ENCODE measurements at places on chromosomes 16 and 17. TPM values are rescaled to one million over a fixed set of nuclear protein-coding genes. Genes with fewer than 3 reads are reported as not detected.

The ADAD2 gene
- total RNA-seq, result 1.5 TPM

The KRTAP2-3 gene
- not detected for total RNA-seq

The CCL22 gene
- 12.4 TPM for total RNA-seq

The TNFRSF13B gene
- 0.52 TPM for total RNA-seq

The DNAAF8 gene
- 0.10 TPM for total RNA-seq

The IRF8 gene
- total RNA-seq, result 234 TPM

DNA sequence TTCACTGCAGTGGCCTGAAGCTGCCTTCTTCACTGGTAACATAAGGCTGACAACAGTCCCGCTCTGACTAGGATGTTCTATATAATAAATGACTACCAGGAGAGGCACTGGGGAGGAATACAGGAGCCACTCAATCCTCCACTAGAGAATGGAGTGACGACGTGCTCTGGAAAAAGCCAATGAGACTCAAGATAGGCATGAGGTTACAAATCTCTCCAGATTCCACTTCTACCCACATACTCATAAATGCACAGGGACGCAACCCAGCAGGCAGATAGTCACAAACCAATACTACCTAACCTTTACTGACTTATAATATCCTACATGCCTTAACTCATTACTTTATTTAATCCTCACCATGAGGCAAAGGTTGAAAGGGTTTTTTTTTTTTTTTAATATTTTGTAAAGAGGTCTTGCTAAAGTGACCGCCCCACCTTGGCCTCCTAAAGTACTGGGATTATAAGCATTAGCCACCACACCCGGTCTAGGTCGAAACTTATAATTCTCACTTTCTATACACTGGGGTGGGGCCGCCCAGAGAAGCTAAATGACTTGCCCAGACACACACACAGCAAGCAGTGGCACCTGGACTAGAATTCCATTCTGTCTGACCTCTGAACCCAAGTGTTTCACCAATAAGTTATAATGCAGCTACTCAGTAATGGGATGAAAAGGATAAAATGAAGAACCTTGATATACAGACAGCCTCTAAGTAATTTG lies 33.7 kb downstream of the TOM1L2 start:
- H3K36me3 ChIP-seq, result no peaks in the 10 kb centered on the region
- no peak overlapping the region for H3K27ac ChIP-seq
- no peak for DNase-seq
- H3K4me3 ChIP-seq, result no peak overlapping the region

DNA sequence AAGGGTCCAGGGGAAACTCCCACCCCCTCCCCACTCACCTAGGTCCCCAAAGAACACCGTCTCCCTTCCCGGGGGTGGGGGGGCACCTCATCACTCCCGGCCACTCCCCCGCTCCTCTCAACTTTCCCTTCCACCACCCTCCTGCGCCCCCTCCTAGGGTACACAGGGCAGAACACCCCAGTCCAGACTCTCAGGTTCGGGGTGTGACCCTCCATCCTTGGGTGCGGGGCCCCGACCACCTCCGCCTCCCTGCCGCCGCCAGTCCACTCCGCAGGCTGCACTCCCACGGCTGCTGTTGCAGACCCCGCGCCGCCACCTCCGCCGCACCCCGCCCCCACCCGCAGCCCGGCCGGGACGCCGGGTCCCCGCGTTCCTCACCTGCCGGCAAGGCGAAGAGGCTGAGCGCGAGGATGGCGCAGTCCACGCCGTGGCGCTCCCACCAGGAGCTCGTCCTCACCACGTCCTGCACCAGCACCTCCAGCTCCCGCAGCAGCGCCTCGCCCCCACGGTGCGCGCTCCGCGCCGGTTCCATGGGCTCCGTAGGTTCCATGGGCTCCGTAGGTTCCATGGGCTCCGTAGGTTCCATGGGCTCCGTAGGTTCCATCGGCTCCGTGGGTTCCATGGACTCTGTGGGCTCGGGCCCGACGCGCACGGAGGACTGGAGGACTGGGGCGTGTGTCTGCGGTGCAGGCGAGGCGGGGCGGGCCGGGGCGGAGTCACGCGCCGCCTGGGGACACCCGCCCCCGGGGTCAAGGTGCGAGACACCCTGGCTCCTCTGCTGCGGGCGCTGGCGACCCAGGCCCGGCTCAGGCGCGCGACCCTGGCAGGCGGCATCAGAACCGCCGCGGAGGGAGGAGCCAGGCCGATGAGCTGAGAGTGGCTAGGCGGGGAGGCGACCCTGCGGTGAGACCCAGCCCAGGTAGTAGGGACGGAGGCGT lies at the start of gene FADS6:
Gene FADS6 (minus strand): TSS at position 660 of the 938 bp plus-strand sequence. CDS start 38 bp downstream, at position 622.
- H3K27me3 ChIP-seq, result peaks cover 54% of the 10 kb centered on the region
- H3K36me3 ChIP-seq, result no peaks in the 10 kb centered on the region
- H3K4me1 ChIP-seq, result peaks cover 2% of the 10 kb centered on the region
- peak; percentile 15 for DNase-seq
- H3K4me3 ChIP-seq, result peak within 1 kb of the TSS; percentile 48
- H3K27ac ChIP-seq, result no peak within 1 kb of the TSS

- H3K36me3 ChIP-seq, result peaks cover 17% of the 10 kb centered on the region
- H3K4me1 ChIP-seq, result no peaks in the 10 kb centered on the region
- H3K27ac ChIP-seq, result no peak overlapping the region
Measured at GRCh38 chr16:23528644-23529310, 18.5 kb upstream of the GGA2 start.

- no peaks in the 10 kb centered on the region for H3K4me1 ChIP-seq
- no peak within 1 kb of the TSS for H3K27ac ChIP-seq
- no peaks in the 10 kb centered on the region for H3K27me3 ChIP-seq
- DNase-seq, result no peak
- H3K4me3 ChIP-seq, result no peak within 1 kb of the TSS
Measured at GRCh38 chr17:44267818-44268490, at the start of gene SLC4A1. TSS of gene SLC4A1 (minus strand) at chr17:44268135. CDS start at chr17:44262866, 5,269 bp downstream.
